Activated naive CD4-positive, alpha-beta T cell treated with anti-CD3 and anti-CD28 coated beads, Interleukin-2, amount 50 U/mL, for 72 hours (primary cell): ENCODE measurements at places on chromosomes 6 and 20. TPM values are rescaled to one million over a fixed set of nuclear protein-coding genes. Genes with fewer than 3 reads are reported as not detected.

- DNase-seq, result no peak
Observed at GRCh38 chr20:8061861-8062518, 42.4 kb upstream of the TMX4 start.

Gene TMEM170B
- total RNA-seq, result 0.39 TPM

Gene CST5
- not detected for total RNA-seq

Gene IPCEF1
- total RNA-seq, result 19.1 TPM
